Activated T-cell treated with anti-CD3 and anti-CD28 coated beads for 4 hours (primary cell): ENCODE measurements at places on chromosomes 1 and 21.

GRCh38 chr1:197441999-197442414, 174.0 kb downstream of the CRB1 start:
- no peak for DNase-seq

DNA sequence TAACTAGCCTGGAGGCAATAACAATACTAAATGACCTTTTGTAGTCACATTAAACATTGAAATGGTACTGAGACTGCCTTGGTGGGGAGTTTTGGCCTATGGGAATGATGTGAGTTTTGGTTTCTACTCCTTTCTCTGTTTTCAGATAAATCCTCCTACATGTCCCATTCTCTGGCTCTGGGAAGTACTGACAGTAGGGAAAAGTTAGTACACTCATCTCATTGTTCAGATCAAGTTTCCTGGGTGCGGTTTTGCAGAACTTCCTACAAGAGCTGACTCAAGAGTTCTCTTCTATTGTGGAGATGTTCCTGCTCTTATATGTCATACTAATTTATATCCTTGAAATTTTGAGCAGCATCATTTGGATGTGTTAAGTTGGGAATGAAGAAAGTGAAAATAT, 74.2 kb upstream of the MACF1 start:
- no peak for DNase-seq

- no peak for DNase-seq
Measured at GRCh38 chr1:226776066-226776465, 37.0 kb upstream of the ITPKB start.

- DNase-seq, result no peak
Measured at GRCh38 chr1:100583827-100584226, 45.9 kb downstream of the GPR88 start.

GRCh38 chr1:84504580-84505492, 1.4 kb upstream of the SPATA1 start:
- DNase-seq, result no peak

DNA sequence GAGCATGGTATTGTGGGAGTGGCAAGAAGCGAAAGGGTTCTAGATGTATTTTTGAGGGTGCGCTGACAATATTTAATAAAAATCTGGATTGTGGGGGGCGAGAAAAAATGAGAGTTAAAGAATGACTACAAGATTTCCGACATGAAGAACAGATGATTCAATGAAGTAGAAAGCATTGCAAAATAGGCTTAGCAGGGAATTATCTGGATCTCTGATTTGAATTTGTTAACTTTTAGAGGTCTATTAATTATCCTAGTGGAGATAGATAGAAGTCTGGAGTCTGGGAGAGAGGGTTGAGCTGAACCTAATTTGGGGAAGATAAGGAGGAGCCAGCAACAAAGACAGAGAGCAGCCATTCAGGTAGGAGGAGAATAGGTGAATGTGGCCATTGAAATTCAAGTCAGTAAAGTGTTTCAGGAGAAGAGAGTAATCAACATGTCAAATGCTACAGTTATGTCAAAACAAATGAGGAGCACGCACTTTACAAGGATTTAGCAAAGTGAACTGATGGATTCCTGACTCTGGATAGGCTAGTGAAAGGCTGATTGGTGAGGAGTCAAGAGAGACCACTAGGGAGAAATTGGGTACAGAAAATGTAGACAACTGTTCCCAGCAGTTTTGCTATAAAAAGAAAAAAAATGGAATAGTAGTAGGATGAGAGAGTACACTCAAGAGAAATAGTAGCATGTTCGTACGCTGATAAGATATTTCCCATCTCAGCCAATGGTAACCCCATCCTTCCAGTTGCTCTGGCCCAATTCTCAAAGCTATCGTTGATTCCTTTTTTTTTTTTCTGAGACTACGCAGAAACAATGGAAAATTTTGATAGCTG, 393.2 kb upstream of the CXADR start:
- no peak for DNase-seq

GRCh38 chr1:119005724-119006405, 17.7 kb upstream of the TBX15 start:
- no peak for DNase-seq

GRCh38 chr1:110003747-110004428, 19.3 kb downstream of the AHCYL1 start:
- DNase-seq, result peak; percentile 17
